ENCODE measurements at places on chromosomes 7 and 10. TPM values are rescaled to one million over a fixed set of nuclear protein-coding genes. Genes with fewer than 3 reads are reported as not detected.

DNA sequence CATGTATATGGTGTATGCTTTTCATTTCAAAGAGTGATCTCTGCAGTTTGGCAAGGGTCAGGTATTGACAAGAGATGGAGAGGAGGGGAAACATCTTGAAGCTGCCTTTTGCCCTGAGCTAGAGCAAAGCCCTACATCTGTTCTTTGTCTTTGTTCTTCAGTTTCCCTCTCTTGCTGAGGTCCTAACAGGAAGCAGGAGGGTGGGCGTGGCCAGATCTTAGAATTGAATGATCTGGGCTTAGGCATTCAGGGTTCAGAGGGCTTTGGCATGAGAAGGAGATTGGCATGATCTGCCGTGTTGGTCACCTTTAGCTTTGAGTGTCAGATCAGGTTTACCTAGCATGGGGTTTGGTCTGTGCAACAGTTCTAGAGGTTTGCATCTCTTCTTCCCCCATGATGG lies 41.3 kb downstream of the LRMDA start:
- no peak for DNase-seq

GRCh38 chr7:132355048-132355447 lies 221.2 kb downstream of the PLXNA4 start:
- no peak for DNase-seq

COL13A1 gene
- polyA plus RNA-seq = 53.4 TPM

DNA sequence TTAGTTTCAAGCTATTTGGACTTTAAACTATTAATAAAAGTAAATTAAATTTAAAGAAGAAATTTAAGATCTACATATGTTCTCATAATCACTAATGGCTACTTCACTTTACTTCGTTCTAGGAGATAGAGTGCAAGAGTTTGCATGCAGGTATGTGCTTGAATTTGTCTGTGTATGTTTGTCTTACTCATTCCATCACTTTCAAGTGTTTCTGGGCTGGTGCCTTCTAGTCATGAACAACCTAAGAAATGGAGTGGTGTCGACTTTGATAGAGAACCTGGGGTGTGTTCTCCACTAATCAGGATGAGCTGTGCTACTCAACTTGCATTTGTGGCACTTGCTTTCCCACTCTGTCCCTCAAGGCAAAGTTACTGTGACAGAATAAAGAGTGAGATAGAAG lies 169.9 kb downstream of the KCND2 start:
- no peak for DNase-seq
